ENCODE measurements at places on chromosomes 11 and 22. TPM values are rescaled to one million over a fixed set of nuclear protein-coding genes. Genes with fewer than 3 reads are reported as not detected.

The CEND1 gene
- 0.43 TPM for total RNA-seq

The OR6T1 gene
- total RNA-seq, result not detected

The OR8G1 gene
- total RNA-seq, result under 0.01 TPM

The CEP126 gene
- total RNA-seq, result 0.97 TPM

The HEPHL1 gene
- total RNA-seq, result 4.3 TPM

The MEI1 gene
- 2.2 TPM for total RNA-seq

The IGF2 gene
- total RNA-seq, result 44.8 TPM

The C11orf21 gene
- total RNA-seq, result not detected

The GVQW3 gene
- 4.2 TPM for total RNA-seq

The CECR2 gene
- not detected for total RNA-seq

The LARGE1 gene
- total RNA-seq, result 15.5 TPM

The KIRREL3 gene
- total RNA-seq, result 9.9 TPM

The SYT13 gene
- total RNA-seq, result not detected

The SCN4B gene
- total RNA-seq, result not detected

The BACE1 gene
- 31.5 TPM for total RNA-seq

The CBLIF gene
- total RNA-seq, result not detected

The HEPN1 gene
- not detected for total RNA-seq

The TSSK2 gene
- total RNA-seq, result not detected

The PANX3 gene
- total RNA-seq, result not detected

The APOA5 gene
- total RNA-seq, result not detected

The C11orf42 gene
- total RNA-seq, result under 0.01 TPM

The ZNF74 gene
- total RNA-seq, result 10.3 TPM

The ACRV1 gene
- not detected for total RNA-seq

The SLCO2B1 gene
- under 0.01 TPM for total RNA-seq

The UBQLNL gene
- under 0.01 TPM for total RNA-seq

The SCARF2 gene
- 15.5 TPM for total RNA-seq

The SLC16A8 gene
- total RNA-seq, result under 0.01 TPM

The SLC25A45 gene
- 1.7 TPM for total RNA-seq

The NXPE1 gene
- not detected for total RNA-seq

Data from fibroblast of villous mesenchyme (primary cell).